Stimulated activated CD8-positive, alpha-beta memory T cell treated with anti-CD3 and anti-CD28 coated beads, Interleukin-7, amount 100 ng/mL, for 4 hours (primary cell): ENCODE measurements at places on chromosomes 5 and 9.

GRCh38 chr5:178234750-178235587, 2.4 kb upstream of the PHYKPL start:
- peak; percentile 59 for DNase-seq

- no peak for DNase-seq
These were observed 94.7 kb upstream of the ADAMTSL1 start for GRCh38 chr9:18379073-18379811.

- no peak for DNase-seq
These were observed 18.6 kb downstream of the MED10 start for GRCh38 chr5:6359555-6360322.

DNA sequence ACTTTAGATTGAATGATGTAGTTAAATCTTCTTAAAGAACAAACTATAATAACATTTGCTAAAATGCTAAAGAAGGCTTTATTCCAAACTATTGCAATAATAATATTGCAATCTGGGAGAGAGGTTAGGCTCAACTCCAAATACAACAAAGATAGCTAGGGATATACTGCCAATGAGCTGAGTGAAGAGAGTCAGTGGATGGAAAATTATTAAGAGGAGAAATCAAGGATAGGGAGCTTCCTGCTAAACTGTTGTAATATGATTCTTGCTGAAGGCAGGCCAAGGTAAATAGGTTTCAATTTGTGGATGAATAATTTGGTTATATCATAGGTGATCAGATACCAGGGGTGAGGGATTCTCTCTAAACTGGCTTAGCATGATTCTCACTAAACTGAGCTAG, 1651.5 kb downstream of the EFNA5 start:
- DNase-seq: no peak

DNA sequence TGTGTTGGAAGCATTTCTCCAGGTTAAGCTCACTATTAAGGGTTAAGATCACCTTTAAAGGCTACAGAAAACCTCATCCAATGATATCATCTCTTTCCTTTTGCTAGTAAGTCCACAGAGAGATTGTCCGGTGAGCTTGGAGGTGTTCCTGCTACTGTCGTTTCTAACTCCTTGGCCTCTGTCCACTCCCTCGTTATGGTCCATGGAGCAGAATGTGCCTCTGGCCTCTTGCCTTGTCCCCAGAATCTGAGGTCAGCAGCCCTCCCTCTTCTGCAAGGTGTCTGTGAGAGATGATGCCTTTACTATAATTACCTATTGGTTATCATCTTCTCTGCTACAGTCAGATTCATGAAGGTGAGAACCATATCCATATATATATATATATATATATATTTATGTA, 15.0 kb downstream of the ORM2 start:
- DNase-seq: no peak

DNA sequence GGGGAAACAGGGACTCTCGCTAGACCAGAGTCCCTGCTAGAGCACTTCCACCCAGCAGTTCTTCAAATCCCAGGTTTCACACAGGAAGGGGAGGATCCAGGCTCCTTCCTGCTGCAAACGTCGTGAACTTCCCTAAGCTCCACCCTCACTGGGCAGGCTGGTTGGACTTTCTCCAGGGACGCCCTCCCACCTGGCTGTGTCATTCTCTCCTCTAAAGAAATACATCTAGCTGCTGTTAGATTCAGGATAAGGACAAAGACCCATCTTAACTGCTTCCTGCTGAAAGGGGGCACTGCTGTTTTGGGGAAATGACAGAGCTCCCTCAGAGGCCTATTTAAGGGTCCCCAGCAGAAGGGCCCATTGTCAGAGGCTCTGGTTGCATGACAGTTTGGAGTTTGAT, 230.7 kb downstream of the SEMA6A start:
- DNase-seq: no peak

DNA sequence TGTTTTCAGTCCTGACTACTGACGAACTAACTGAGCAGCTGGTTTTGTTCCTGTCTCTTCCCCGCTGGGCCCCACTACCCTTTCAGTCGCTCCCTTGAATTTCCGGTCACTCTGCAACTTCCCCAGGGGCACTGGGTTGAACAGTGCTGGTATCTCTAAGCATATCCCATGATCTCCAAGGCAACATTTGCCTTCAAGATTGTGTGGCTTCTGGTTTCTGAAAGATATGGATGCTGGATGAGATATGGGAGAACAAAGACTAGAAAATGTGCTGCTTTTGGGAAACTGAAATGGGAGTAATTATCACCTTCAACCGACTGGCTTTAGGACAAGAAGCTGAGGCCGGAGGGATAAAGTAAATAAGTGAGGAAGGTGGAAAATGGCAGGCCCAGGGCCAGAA, 258.2 kb upstream of the PIK3R1 start:
- no peak for DNase-seq
